WTC11 (cell line): ENCODE measurements at places on chromosomes 12 and 14. TPM values are rescaled to one million over a fixed set of nuclear protein-coding genes. Genes with fewer than 3 reads are reported as not detected.

FOXN4 gene
- 0.37 to 0.92 TPM (median 0.66 TPM) in 3 replicates for total RNA-seq

OVCH1 gene
- 0.04 to 0.25 TPM in 2 of 3 replicates, not detected in the other for total RNA-seq

KLRD1 gene
- total RNA-seq, result 0.16 to 0.71 TPM (median 0.55 TPM) in 3 replicates

HOXC11 gene
- not detected in 3 replicates for total RNA-seq

CABP1 gene
- 10.1 to 14.1 TPM (median 10.7 TPM) in 3 replicates for total RNA-seq

ESPL1 gene
- total RNA-seq, result 41.5 to 61.4 TPM (median 48.5 TPM) in 3 replicates

AGAP2 gene
- 2.0 to 2.7 TPM (median 2.3 TPM) in 3 replicates for total RNA-seq

HHIPL1 gene
- total RNA-seq, result 1.2 to 2.0 TPM (median 1.5 TPM) in 3 replicates

RIN3 gene
- 2.7 to 3.3 TPM (median 3.0 TPM) in 3 replicates for total RNA-seq
